T-cell (primary cell): ENCODE measurements at places on chromosomes 16 and 17.

GRCh38 chr16:54813778-54814177, 116.9 kb upstream of the IRX5 start:
- DNase-seq: no peak

GRCh38 chr16:25012525-25012991, 2.6 kb downstream of the ARHGAP17 start:
- no peak for DNase-seq

DNA sequence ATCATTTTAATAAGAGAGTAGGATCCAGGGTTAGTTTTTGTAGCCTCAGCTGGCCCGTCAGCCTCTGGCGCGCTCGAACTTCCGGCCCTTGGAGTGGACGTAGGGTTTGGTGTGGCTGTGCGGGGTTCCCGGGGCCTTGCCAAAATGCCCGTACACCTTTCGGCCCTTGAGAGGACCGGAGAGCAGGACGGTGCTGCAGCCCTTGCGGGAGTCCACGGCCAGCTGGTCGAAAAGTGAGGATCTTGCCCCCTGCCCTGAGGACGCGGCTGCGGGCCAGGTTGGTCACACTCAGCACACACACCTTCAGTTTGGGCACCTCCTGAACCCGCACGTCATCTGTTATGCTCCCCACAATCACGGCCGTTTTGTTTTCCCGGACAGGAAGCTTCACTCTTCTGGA, 42.2 kb upstream of the CNTNAP4 start:
- DNase-seq: no peak

GRCh38 chr17:50420419-50421112, 5.5 kb upstream of the ACSF2 start:
- no peak for DNase-seq

GRCh38 chr16:85460252-85461021, 152.7 kb upstream of the GSE1 start:
- DNase-seq: no peak
